ENCODE measurements at places on chromosomes 5 and 9.

- no peak for DNase-seq
Measured at GRCh38 chr5:109247986-109248385, 161.8 kb downstream of the PJA2 start.

GRCh38 chr9:136377341-136378169 lies 4.1 kb upstream of the CARD9 start:
- no peak for DNase-seq

DNA sequence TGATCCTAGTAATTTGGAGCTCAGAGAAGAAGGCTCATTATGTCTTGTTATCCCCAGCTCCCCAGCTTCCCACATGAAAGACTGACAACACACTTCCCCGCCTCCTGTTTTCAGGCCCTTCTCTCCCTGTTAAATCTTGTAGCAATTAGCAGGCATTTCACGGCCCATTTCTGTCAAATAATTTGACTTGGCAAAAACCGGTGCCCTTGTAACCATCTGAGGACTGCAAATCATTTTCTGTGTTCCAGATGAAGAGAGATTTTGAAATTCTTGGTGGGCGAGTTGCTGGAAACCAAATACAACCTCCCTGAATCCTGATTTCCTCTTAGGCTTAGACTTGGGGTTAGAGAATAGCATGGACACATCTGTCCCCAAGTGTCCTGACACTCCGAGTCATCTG lies 109.7 kb downstream of the MSX2 start:
- DNase-seq = no peak

DNA sequence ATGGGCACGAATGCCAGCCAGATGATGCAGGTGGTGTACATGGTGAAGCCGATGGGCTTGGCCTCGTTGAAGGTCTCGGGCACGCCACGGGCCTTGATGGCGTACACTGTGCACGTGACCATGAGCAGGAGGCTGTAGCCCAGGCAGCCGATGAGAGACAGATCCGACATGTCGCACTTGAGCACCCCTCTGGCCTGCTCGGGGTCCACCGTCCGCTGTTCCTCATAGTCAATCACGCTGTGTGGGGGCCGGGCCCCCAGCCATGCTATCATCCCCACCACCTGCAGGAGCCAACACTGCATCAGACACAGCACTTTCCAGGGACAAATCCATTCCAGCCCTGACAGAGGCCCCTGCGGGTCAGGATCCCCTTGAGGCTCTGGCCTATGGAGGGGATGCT lies 12.2 kb downstream of the GRM6 start:
- DNase-seq = no peak

DNA sequence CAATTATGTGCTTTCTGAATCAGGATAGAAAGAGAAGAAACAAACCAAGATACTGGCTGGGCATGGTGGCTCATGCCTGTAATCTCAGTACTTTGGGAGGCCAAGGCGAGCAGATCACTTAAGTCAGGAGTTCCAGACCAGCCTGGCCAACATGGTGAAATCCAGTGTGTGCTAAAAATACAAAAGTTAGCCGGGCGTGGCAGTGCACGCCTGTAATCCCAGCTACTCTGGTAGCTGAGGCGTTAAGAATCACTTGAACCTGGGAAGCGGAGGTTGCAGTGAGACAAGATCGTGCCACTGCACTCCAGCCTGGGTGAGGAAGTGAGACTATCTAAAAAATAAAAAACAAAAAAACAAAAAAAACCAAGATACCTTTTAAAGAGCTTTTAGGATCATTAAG lies 214.2 kb downstream of the NFIB start:
- DNase-seq = no peak

- no peak for DNase-seq
Measured at GRCh38 chr5:1885868-1886845, 3.4 kb upstream of the IRX4 start.

DNA sequence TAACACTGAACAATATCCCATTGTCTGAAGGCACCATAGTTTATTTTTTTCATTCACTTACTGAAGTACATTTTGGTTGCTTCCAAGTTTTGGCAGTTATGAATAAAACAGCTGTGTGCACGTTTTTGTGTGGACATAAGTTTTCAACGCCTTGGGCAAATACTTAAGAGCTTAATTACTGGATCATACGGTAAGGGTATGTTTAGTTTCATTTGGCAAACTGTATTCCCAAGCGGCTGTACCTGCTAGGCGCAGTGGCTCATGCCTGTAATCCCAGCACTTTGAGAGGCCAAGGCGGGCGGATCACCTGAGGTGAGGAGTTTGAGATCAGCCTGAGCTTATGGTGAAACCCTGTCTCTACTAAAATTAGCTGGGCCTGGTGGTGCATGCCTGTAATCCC lies 63.7 kb upstream of the FAM120A start:
- no peak for DNase-seq

DNA sequence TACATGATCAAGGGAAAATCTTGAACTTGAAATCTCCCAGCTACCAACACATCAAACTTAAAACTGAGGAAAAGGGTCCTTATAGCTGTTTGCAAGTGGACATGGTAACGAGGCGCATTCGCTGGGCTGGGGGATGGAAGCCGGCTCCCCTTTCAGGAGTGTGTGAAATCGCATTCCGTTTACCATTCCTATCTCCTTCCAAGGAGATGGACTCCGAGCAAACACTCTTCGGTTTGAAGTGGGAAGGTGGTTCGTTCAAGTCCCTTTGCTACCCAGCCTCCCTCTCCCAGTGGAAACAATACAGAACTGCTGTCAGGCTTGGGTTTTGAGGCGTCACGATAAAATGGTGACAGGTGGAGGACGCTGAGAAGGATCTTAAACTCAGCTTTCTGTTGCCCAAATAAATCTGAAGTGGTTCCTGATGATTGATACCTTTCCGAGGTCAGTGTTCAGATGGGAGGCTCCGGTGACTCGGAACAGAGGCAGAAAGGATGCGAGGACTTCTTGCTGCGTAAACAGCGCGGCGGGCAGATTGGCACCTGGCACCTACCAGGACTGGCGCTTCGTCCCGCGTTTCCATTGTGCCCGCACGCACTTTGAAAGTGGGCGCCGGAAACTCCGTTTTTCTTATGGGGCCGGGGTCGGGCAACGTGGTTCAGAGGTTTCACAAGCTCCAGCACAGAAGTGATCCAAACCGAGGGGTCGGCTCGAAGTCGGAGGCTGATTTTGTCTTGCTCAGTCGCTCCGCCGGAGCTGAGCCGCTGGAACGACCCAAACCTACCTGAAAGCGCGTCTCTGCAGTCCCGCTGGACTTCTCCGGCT lies 7.0 kb downstream of the MSX2 start:
- no peak for DNase-seq

DNA sequence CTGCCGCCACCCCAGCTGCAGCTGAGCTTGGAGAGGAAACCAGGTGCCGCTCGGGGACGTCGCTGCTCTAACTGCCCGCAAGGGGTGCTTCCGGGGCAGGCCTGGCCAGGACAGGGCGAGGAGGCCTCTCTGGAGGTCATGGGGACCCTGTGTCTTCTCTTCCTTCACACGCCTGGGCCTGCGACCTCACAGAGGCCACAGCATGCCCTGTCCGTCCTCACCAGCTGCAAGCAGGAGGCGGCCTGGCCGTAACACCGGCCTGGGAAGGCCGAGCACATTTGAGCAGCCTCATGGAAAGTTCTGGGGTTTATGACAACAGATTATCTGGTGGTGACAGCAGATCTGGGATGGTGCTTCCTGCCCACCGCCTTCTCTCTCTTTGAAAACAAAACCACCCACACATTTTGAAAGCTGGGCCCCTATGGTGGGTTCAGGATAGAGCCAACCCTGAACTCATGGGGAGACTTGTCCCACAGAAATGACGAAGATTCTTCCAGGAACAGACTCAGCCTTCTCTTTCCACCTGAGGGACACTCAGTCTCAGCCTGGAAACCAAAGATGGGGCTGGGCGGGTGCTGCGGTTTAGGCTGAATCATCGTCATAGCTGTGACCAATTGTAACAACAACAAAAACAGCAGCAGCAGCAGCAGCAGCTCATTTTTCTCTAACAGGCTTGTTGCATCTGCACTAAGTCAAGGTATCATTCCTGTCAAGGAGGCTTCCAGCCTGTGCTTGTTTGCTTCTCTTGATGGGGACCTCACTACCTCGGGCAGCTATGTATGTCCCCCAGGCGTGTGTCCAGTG lies 99.6 kb upstream of the RAPGEF1 start:
- no peak for DNase-seq

Data from HT-29 (cell line).